Stimulated activated CD4-positive, alpha-beta T cell treated with anti-CD3 and anti-CD28 coated beads, Interleukin-2, amount 100 ng/mL, for 24 hours (primary cell): ENCODE measurements at places on chromosomes 7 and 10.

DNA sequence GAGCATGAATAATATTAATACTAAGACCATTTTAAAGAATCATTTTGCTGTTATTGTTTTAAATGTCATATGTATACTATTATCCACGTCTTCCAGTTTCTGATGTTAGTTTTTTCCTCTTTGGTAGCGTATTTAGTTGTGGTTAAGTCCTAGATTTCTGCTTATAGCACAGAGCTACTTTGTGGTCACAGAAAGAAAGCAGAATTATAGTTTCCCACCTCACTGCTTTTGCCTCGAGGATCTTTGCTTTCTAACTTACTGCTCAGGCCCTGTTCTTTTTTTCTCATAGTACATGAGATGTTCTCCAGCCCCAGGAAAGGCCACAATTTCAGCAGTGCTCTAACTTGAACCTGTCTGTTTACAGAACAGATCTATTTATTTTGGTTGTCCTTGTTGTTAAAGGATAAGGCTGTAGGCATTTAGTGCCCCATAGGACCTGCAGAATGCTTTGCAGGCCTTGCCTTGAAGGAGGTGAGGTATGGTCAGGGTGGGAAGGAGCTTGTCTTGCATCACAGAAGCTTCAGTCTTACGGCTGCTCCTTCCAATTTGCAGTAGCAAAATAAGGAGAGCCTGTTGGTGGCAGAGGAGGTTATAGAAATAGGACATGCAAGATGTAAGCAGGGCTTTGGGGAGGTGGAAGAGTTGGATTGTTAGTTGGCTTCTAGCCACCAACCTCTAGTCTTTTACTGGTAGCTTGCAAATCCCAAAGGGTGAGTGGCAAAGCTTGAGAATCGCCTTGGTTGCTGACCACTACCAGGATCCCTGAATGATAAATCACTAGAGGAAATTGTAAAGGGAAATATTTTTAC, 129.1 kb downstream of the LRRC4 start:
- no peak for DNase-seq

DNA sequence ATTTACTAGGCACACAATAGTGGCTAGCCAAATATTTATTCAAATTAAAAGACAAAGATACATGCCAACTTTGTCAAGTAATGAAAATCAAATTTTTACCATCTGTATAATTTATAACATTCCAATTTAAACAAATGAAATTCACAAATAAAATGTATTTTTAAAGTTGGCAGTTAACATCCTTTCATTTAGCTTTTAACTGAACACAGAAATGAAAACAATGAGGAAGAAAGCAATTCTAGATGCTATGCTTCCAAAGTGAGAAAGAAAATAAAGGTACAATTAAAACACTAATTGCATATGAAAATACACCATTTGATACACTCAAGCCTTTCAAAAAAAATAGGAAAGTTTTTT, 123.1 kb downstream of the MPP7 start:
- DNase-seq: no peak

DNA sequence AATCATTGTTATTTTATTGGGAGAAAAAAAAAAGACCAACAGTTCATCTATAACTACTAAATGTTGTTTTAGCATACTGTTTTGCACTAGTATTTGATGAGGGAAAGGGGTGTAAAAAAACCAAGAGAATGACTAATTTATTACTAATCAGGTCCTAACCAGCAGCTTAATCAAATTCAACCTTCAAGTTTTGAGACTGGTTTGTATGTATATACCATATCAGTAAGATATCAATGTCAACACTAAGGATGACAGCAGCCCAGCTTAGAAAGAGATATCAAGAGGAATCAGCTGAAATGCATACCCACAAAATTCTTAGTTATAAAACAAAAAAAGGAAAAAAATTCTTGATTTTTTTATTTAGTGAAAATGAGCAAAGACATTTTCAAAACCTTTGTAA, 122.6 kb downstream of the KMT2C start:
- no peak for DNase-seq

GRCh38 chr10:45315508-45315907, at the start of gene OR13A1:
Gene OR13A1, minus strand, starts transcription at chr10:45315608. Its CDS starts 11,186 bp downstream, at chr10:45304422.
- no peak for DNase-seq
